ENCODE measurements at places on chromosomes 4 and X. TPM values are rescaled to one million over a fixed set of nuclear protein-coding genes. Genes with fewer than 3 reads are reported as not detected.

Gene ZNF711
- 0.76 TPM for total RNA-seq

Gene TRPC5OS
- total RNA-seq = not detected

Gene ZNF157
- 0.03 TPM for total RNA-seq

Gene CTAG1B
- not detected for total RNA-seq

Gene XAGE2
- not detected for total RNA-seq

Gene ADGRL3
- 0.06 TPM for total RNA-seq

Gene SMAD1
- 9.1 TPM for total RNA-seq

Gene CENPI
- total RNA-seq = 12.6 TPM

Gene HTN1
- total RNA-seq = not detected

Gene GPR143
- 0.21 TPM for total RNA-seq

Gene CLCN3
- 16.1 TPM for total RNA-seq

Gene EDA
- 0.83 TPM for total RNA-seq

Gene NAP1L5
- total RNA-seq = 2.0 TPM

Gene FGF13
- total RNA-seq = 0.05 TPM

Gene CTAG2
- not detected for total RNA-seq

Gene MAGEA12
- total RNA-seq = 0.29 TPM

Gene USP17L13
- not detected for total RNA-seq

Gene BEX1
- total RNA-seq = not detected

Gene SULT1B1
- 0.01 TPM for total RNA-seq

Gene ATP1B4
- not detected for total RNA-seq

Gene FMR1NB
- total RNA-seq = not detected

Gene CT55
- not detected for total RNA-seq

Gene PNMA6A
- 5.4 TPM for total RNA-seq

Gene STPG2
- not detected for total RNA-seq

Gene CT47A7
- not detected for total RNA-seq

Gene CFAP299
- not detected for total RNA-seq

Gene RGS12
- total RNA-seq = 10.7 TPM

Gene CD38
- 13.0 TPM for total RNA-seq

Gene GYG2
- 4.5 TPM for total RNA-seq

Gene IGSF1
- 0.28 TPM for total RNA-seq

Gene MAGED4B
- total RNA-seq = 10.2 TPM

Gene GLOD5
- not detected for total RNA-seq

Gene ZBTB49
- 2.6 TPM for total RNA-seq
